SIG-M5 (cell line): ENCODE measurements at places on chromosomes 1 and 21.

DNA sequence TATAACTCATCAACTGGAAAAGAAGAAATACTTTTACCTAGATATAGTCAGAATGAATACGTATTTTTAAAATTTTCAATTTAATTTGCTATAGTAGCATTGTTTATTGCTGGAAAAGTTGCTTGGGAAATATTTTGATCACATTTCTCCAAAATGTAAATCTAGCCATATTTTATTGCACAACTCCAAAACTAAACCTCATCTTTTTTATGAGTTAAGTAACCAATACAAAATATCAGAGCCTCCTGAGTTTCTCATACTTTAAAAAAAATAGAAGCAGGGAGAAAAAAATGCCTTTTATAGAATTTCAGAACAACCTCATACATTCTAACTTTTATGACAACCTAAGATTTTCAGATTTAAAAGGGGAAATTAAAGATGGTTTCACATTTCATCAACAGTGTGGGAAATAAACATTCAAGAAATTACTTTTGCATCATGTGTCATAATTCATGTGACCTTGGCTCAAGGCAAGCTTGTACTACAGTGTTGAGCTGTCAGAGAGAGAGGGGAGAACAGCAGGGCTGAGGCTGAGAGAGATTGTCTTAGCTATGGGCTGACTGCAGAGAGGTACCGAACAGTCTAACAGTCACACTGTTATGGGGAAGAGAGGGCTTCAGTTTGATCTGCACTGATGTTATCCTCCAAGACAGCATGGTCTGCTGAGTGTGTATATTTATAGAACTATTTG lies 519.0 kb downstream of the LTN1 start:
- DNase-seq = no peak

GRCh38 chr1:6384962-6385361 lies 8.6 kb downstream of the ACOT7 start:
- no peak for DNase-seq

DNA sequence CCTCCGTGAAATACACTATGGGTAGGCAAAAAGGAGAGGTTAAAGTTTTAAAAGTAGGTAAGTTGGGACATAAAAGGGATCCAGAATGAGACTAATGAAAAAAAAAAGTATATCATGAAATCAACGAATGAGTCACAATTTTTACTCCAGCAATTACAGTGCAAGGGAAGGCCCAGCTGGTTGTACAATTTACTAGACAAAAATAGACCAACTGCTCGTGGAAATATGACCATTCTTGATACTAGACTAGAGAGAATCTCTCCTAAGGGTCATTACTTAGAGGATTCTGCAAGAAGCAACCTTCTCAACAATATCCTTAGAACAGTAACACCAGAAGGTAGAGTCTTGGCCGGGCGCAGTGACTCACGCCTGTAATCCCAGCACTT lies 55.1 kb upstream of the EFHD2 start:
- no peak for DNase-seq

DNA sequence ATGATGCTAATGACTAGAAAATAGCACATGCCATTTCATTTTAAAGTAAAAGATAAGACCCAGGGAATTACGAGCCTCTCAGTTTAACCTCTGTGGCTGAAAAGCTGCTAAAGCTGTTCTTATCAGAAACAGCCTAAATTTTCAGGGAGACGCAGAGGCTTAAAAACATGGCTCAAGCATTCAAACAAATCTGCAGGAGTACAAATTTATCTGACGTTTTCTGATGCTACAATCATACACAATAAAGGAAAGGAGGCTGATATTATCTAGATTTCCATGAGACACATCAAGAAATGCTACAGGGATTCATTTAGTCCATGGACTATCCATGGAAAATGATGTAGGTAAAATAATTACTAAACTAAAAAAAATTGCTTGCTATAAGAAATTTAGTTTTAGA lies 65.3 kb upstream of the SCYL3 start:
- DNase-seq = no peak

GRCh38 chr1:100440075-100440809 lies 87.9 kb downstream of the CDC14A start:
- DNase-seq = no peak

- no peak for DNase-seq
Measured at GRCh38 chr1:83026745-83027144, 972.2 kb downstream of the TTLL7 start.

DNA sequence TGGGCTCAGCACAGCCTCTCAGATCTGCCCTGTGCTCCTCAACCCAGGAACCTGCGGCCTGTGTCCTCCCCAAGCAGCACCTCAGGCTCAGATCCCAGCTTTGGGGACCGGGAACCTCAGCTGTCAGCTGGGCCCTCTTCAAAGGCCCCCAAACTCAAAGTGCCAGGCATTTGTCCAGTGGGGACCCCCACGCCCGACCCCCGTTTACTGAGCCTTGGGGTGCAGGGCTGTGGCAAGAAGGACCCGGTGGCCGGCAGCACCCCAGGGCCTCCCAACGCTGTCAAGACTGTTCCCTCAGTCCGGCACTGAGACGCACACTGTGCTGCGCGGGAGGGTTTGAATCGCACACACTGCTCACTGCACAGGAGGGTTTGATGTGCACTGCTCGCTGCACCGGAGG lies 35.0 kb downstream of the MORN1 start:
- DNase-seq = no peak

GRCh38 chr1:186498695-186499389 lies 37.9 kb upstream of the PDC start:
- DNase-seq = no peak

- no peak for DNase-seq
Measured at GRCh38 chr1:192974701-192975100, 84.5 kb downstream of the UCHL5 start.

GRCh38 chr1:118101515-118101844 lies 83.5 kb downstream of the SPAG17 start:
- DNase-seq = no peak

GRCh38 chr1:235516862-235517446 lies 12.7 kb upstream of the B3GALNT2 start:
- DNase-seq = no peak

- no peak for DNase-seq
Measured at GRCh38 chr1:218514689-218515088, 169.6 kb downstream of the TGFB2 start.

- DNase-seq = no peak
Measured at GRCh38 chr1:226050133-226050532, 12.4 kb upstream of the H3-3A start.

DNA sequence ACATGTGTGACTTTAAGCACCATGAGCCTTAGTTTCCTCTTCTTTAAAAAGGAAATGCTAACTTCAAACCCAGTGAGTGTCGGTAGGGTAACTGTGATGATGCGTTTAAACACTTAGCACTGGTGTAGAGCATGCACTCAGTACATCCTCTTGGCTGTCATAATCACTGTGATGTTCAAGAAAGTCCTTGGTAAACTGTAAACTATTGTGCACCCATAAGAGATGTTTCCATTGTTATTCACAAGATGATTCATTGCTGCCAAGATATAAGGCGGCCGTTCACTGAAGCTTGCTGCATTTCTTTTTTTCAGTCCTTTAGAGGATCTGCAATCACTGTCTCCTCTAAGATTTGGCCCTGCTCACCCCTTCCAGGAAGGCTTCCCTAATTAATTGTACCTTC lies 61.8 kb upstream of the DAB1 start:
- DNase-seq = no peak

- DNase-seq = no peak
Measured at GRCh38 chr1:40575336-40575735, 43.9 kb downstream of the ZNF684 start.

- no peak for DNase-seq
Measured at GRCh38 chr1:19458815-19459417, 26.4 kb downstream of the CAPZB start.

DNA sequence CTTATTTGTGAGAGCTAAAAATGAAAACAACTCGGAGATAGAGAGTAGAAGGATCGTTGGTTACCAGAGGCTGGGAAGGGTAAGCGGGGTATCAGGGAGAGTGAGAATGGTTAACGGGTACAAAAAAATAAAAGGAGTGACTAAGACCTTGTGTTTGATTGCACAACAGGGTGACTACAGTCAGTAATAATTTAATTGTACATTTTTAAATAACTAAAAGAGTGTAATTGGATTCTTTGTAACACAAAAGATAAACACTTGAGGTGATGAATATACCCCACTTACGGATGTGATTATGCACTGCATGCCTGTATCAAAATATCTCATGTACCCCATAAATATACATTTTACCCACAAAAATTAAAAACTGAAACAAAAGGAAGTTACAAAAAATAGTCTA lies 29.4 kb downstream of the FOXJ3 start:
- DNase-seq = no peak

DNA sequence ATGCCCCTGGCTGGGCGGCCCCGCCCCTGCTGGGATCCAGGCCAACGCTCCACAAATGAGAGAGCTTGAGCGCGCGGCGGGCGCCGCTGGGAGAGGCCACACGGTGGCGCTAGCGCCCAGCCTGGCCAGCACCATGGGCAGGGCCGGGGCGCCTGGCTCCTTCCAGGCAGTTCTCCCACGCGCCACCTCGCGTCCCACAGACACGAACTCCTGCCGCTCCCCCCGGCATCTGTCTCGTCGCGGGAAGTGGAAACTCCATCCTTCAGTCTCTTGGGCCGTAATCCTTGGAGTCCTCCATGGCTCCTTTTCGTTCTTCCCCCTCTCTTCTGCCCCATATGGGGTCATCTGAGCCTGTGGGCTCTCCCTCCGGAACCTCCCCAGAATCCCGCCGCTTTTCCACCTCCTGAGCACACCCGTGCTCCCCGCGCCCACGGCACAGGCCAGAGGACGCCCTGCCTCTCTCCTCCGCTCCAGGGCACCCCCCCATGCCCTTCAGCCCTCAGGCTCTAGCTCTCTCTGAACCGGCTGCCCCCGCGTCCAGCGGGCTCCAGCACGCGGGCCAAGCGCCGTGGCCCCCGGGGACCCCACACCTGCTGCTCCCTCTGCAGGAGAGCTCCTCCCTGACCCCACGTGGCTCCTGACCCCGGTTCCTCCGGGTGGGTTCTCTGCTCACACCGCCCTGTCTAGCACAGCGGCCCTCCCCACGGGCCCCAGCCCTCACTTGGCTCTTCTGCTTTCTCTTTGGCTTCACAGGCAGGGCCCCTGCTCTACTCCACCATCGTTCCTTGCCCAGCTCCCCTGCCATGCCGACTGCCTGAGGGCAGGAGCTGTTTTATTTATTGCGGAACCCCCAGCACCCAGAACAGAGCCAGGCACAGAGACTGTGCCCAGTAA lies 31.9 kb upstream of the EDN2 start:
- DNase-seq = no peak

GRCh38 chr21:31730712-31731055 lies 1.2 kb downstream of the SCAF4 start:
- no peak for DNase-seq

DNA sequence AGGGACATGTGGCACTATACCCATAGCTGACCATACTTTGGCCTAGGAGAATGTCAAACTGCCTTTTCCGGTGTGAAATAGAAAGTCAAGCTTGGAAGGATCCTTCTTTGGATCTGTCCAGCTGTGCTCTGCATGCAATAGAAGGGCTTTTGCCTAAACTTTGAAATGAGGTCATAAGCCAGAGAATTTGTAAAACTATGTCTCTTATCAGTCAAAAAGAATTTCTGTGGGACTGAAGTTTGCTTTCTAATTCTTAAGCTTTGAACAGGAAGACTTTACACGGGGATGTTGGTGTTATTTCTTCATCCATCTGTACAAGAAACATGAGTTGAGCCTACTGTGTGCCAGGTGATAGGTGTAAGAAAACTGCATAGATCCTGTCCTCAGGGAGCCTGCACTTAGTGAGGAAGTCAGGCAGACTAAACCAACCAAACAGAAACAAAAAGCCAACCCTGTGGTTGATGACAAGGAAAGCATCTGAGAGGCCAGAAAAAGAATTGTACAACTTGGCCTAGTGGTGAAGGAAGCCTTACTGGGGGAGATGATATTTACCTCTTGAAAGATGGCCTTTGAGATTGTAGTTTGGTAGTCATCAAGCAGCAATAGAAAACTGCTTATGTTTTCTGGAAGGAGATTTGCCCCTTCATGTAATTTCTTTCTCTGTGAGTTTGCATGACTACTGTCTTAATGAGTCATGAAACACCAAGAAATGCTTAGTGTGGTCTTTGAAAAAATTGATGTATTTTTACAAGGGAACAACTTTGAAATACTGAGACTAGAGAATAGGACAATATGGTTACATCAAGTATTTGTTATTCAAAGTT lies 24.8 kb downstream of the TGFB2 start:
- DNase-seq = no peak

GRCh38 chr1:17605582-17606344 lies 66.3 kb downstream of the ARHGEF10L start:
- no peak for DNase-seq

DNA sequence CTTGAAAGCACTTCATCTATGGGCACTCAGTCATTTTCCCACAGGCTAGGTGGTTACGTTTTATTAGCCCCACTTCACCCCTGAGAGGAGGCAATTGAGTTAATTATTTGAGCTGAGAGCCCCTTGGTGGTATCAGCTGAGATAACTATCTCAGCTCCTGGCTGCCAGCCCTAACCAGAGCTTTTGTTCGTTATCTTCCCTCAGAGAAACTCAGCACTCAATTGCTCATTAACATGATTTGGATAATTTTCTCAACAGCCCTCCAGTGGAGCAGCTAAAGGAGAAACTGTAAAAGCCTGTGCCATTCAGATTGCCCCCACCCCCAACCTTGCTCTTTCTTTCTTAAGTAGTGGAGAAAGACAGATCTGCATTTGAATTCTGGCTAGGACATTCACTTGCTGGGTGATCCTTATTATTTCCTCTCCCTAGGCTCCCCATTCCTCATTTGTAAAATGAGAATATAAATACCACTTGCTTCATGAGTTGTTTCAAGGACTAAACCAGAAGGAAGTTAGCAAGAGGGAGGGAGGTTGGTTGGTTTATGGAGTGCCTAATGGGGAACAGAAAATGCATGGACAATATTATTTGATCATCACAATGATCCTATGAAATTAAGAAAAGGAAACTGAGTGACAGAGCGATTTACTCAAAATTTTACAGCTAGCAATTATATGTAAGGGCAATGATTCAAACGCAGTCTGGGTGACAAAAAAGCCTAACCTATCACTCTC lies 218.7 kb upstream of the FGGY start:
- no peak for DNase-seq

DNA sequence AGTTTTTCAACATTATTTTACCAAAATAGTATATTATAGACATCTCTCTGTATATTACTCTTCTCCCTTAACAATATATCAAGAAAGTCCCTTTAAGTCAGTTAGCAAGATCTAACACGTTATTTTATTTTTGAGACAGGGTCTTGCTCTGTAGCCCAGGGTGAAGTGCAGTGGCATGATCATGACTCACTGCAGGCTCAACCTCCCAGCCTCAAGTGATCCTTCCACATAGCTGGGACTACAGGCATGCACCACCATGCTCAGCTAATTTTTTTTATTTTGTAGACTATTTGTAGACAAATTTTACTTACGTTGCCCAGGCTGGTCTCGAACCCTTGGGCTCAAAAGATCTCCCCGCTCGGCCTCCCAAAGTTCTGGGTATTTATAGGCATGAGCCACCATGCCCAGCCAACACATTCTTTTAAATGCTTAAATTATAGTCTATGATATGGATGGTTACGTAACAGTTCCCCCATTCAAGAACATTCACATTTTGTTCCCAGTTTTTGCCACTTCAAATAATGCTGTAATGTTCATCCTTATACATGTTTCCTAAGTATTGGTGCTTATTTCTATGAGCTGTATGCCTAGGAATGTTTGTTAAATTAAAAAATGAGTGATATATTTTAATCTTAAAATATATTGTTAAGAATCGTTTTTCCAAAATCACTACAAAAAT lies 70.4 kb downstream of the TUT4 start:
- DNase-seq = no peak

GRCh38 chr1:43082740-43083139 lies 89.3 kb downstream of the EBNA1BP2 start:
- no peak for DNase-seq
